Activated T-cell treated with anti-CD3 and anti-CD28 coated beads for 24 hours (primary cell): ENCODE measurements at places on chromosomes 7 and 10.

DNA sequence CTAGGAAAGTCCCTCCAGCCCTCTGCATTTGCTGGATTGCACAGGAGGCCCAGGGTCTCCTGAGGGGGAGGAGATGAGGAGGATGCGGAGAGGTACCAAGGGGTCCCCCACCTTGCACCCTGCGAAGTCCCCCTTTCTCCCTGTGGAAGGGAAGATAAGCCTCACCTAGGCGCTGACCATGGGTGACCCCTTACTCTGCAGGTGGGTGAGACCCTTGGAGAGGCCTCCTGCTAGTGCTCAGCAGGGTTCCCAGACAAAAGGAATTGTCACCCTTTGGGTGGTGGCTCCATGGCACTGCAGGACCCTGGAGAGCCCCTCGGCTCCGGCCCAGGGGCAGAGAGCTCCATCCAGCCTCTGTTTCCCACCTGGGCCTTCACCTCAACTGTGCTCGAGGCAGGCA is 107.0 kb upstream of the RET start:
- no peak for DNase-seq

GRCh38 chr10:124511205-124512039 is 49.8 kb downstream of the LHPP start:
- DNase-seq = no peak

GRCh38 chr10:71696628-71697326 is 22.8 kb downstream of the C10orf105 start:
- peak; percentile 44 for DNase-seq

GRCh38 chr7:109879287-109879828 is 1211.6 kb upstream of the LRRN3 start:
- no peak for DNase-seq
